Stimulated activated CD8-positive, alpha-beta memory T cell treated with anti-CD3 and anti-CD28 coated beads, Interleukin-4, amount 100 ng/mL, for 4 hours (primary cell): ENCODE measurements at places on chromosomes 16 and 17.

- no peak for DNase-seq
These were observed 7.8 kb upstream of the CHST6 start for GRCh38 chr16:75502916-75503605.

DNA sequence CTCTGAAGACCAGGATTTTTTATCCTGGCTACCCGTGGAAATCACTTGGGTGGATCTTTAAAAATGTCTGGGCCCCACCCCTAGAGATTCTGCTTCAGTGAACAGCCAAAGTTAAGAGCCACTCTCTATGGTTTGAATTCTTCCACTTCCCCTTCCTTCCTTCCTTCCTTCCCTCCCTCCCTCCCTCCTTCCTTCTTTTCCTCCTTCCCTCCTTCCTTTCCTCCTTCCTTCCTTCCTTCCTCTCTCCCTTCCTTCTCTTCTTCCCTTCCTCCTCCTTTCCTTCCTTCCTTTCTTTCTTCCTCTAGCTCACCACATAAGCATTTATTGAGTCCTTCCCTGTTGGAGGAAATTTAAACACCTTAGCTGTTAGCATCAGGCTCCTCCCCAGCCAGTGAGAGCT lies 203.6 kb downstream of the KATNIP start:
- DNase-seq: no peak

GRCh38 chr16:48607056-48607825 lies 2.7 kb downstream of the N4BP1 start:
- DNase-seq: no peak

- DNase-seq: no peak
These were observed 3.6 kb downstream of the MMP25 start for GRCh38 chr16:3049921-3050481.

DNA sequence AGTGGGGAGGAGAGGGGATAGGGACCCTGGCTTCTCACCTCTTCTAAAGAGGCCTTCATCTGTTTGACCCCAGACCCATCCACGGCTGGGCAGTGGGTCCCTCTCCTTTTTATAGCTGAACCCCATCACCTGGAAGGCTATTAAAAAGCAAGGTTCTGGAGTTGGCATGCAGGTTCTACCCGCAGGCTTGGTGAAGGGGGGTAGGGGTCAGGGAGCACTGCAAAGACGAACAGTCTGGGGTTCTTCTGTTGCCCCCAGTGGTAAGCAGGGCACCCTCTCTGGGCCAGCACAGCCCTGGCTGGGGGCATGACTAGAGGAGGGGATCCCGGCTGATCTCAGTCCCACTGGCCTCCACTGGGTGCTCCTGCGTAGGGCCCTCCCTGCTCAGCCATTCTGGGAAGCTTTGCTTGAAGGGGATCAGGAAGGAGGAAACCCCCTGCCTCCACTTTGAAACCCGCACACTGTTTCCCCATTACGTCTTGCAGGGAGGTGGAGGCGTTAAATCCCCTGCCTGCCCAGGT lies 13.6 kb downstream of the CMIP start:
- no peak for DNase-seq

GRCh38 chr17:30352240-30352814 lies 18.5 kb upstream of the TMIGD1 start:
- DNase-seq: no peak

DNA sequence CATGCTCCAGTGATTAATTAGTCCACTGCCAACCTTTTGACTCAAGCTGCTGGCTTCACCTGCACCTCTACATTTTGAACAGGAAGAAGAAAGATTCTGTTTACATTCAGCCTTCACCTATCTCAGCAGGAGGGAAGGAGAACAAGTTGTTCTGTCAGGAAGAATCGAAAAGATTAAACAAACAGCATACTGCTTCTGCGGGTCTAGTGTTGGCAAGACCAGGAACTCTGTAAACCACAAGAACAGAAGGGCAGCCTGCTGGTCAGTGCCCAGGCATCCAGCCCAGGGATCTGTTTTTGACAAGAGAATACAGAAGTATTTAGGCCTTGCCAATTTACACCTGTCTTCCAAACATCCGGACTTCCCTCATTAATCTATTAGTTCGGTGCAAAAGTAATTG lies 189.7 kb downstream of the CHD9NB start:
- no peak for DNase-seq

- no peak for DNase-seq
These were observed 28.5 kb downstream of the CYTH1 start for GRCh38 chr17:78753316-78754250.

DNA sequence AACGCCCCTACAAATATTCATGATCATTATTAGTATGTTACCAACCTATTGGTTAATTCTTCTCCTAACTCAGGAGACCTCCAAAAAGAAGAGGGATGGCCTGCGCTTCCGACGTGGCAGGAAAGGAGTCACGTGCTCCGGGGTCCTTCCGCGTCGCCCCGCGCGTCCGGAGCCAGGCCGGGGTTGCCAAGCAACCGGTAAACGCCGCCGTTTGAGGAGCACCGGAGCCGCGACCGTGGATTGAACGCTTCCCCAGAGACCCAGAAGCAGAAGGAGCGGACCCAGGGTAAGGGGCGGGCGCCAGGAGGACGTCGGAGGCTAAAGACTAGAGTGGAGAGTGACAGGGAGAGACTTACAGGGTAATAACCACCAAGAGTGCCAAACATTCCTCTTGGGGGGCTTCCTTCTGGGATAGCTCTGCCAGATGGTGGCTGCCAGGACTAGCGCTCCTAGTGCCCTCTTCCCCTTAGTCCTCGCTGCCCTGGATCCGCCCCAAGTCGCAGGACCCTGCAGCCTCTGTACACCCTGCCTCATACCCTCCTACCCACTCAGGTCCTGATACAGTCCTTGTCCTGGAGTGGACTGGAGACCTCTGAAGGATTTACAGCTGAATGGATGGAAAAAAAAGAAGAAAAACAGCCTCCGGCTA lies at the start of gene DNAI2:
Gene DNAI2, plus strand, starts transcription at position 175 of the 649 bp plus-strand sequence. CDS start 7,584 bp downstream, outside the sequence.
- DNase-seq: no peak

DNA sequence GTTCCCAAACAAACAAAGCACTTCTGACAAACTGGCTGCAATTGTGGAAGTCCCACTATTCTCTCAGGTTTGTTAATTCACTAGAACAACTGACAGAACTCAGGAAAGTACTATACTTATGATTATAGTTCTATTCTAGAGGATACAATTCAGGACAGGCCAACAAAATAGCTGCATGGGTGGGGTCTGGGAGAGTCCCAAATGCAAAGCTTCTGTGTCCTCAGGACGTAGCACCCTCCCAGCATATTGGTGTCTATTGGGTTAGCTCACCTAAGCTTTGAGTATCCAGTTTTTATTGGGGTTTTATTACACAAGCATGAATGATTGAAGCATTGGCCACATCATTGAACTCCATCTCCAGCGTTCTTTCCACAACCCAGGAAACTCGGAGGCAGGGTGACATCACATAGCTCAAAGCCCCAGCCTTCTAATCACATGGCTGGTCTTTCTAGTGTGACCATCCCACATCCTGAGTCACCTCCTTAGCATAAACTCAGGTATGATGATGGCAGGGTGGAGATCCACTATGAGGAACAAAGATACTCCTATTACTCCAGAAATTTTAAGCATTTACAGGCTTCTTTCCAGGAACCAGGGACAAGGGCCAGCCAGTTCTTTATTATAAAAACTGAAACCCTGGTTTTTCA lies 43.9 kb upstream of the CCNF start:
- no peak for DNase-seq

GRCh38 chr17:67511012-67511411 lies 133.9 kb downstream of the PITPNC1 start:
- no peak for DNase-seq

- DNase-seq: no peak
These were observed 77.0 kb upstream of the CCL2 start for GRCh38 chr17:34178092-34178491.

DNA sequence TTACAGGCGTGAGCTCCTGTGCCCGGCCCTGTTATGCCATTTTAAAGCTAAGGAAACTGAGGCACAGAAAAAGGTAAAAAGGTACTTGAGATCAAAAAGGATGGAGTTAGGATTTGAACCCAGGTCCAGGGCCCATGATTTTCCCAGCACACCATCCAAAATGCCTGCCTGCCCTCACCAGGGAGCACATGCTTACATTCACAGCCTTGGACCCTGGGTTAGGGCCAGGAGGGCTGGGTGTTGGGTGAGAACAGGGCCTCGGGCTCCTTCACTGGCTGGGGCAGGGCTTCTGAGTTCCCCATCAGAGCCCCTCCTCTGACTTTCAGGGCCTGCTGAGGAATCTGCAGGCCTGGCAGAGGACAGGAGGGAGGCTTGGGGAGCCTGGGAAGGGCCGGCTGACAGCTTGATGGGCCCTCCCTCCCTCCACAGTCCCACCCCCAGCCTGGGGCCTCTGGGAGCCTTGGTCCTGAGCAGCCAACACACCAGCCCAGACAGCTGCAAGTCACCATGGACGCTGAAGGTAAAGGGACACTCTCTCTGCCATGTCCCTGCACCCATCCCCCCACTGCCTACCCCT lies at the start of gene QPRT:
Gene QPRT, plus strand, starts transcription at position 490 of the 577 bp plus-strand sequence. Its CDS starts 18 bp downstream, at position 508.
- no peak for DNase-seq

- DNase-seq: no peak
These were observed 17.4 kb downstream of the NGFR start for GRCh38 chr17:49512296-49513043.

DNA sequence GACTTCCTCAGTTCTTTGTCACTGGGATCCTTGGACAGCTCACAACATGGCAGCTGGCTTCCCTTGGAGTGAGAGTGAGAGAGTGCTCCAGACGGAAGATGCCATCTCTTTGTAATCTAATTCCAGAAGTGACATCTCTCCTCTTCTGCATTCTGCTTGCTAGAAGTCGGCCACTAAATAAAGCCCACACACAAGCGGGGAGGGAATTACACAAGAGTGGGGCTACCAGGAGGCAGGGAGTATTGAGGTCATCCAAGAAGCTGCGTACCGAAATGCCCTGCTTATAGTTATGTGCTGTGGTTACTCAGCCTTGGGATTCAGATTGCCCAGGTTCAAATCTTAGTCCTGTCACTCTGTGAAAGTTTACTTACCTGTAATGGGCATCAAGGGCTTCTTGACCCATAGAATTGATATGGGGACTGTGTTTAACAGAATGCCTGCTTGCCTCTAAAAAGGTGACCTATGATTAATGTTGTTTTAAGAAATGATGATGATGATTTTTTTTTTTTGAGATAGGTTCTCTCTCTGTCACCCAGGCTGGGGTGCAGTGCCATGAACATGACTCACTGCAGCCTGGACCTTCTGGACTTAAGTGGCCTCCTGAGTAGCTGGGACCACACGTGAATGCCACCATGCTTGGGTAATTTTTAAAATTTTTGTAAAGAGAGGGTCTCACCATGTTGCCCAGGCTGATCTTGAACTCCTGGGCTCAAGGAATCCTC lies 120.9 kb upstream of the HS3ST2 start:
- no peak for DNase-seq

DNA sequence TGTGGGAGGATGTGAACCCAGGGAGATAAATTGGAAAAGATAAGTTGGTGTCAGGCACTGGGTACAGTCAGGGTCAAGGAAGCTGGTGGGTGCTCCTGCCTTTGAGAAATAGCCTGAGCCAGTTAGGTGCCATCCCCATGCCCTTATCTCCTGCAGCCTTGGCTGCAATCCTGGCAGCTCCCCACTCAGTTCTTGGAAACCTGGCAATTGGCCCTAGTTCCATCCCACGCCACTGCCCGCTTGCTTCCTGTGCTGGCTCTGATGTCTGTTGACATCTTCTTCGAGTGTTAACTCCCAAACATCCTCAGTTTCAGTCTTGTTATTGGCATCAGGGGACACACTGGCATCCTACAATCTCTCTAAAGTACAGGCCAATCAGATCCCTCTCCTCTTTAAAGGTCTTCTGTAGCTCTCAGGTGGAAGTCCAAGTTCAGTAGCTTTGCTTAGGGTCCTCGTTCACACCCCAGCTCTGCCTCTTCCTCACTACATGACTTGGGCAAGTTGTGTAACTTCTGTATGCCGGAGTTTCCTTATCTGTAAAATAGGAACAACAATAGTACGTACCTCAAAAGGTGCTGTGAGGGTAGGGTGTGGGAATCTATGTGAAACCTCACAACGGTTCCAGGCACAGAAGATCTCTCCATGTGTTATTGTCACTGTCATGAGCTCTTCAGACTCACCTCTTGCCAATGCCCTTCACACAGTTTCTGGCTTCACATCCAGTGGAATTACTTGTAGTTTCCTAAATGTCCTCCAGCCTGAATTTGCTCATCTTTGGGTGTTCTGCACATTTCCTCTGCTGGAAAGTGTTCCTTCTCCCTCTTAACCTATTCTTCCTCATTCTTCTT lies 13.5 kb upstream of the PRKAR1A start:
- no peak for DNase-seq

DNA sequence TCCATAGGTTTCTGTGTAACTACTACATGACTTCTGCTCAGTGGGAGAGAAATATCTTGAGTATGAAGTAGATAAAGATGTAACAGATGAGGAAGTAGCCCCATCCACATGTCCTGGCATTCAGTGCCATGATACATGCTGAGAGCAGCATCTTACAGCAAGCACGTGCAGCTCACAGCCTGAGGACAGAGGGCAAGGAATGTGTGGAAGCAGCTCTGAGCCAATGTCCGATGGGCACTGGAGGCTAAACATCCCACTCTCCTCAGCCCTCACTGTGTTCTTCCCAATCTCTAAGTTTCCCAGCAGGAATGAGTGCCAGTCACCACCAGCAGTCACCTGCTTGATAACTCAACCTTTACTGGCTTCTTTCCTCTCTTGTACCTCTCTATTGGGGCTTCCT lies 40.4 kb downstream of the CFDP1 start:
- no peak for DNase-seq

- DNase-seq: no peak
These were observed 30.1 kb upstream of the HAPSTR1 start for GRCh38 chr16:9061358-9061813.

DNA sequence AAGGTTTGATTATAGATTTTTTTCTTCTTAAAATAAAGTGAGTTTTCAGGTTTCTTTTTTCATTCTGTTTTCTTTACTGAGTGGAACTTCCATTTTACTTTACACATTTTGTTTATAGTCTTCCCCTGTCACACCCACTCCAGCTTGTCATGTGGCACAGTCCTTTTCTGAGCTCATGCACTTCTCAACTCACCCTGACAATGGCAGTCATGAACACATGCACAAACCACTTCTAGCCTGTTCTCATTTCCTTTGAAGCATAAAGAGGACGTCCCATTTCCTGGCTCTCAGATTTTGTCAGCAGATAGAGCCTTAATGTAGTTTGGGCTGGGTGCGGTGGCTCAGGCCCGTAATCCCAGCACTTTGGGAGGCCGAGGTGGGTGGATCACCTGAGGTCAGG lies 168.0 kb downstream of the AHSP start:
- DNase-seq: no peak

GRCh38 chr17:70405492-70406220 lies 236.3 kb downstream of the KCNJ2 start:
- DNase-seq: no peak

DNA sequence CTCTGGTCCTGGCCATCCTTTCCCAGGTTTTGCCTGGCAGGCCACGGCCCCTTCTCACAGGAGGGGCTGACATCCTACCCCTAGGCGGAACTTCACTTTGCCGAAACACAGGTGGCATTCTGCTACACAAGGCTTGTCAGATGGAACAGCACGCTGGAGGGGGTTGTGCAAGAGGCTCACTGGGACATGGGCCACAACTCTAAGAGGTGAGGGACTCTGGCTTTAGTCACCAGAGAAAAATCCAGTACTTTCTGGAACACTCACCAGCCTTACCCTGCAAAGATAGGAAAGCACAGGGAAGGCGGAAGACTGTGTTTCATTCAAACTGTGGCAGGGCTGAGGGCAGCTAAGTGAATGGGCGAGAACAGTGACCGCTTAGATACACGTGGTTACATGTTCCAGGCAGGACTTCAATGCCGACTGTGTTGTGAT lies 18.3 kb downstream of the CDC42EP4 start:
- no peak for DNase-seq

- DNase-seq: no peak
These were observed 635 bp downstream of the SCPEP1 start for GRCh38 chr17:56978441-56979090.

GRCh38 chr16:48559462-48560211 lies 50.3 kb downstream of the N4BP1 start:
- DNase-seq: no peak

- no peak for DNase-seq
These were observed 44.5 kb downstream of the AATF start for GRCh38 chr17:36993227-36993626.
